ENCODE measurements at places on chromosomes 5 and 9. TPM values are rescaled to one million over a fixed set of nuclear protein-coding genes. Genes with fewer than 3 reads are reported as not detected.

The TEK gene
- total RNA-seq, result 7.9 TPM

- DNase-seq, result no peak
Measured at GRCh38 chr5:64835266-64835665, 66.5 kb downstream of the CWC27 start.

DNA sequence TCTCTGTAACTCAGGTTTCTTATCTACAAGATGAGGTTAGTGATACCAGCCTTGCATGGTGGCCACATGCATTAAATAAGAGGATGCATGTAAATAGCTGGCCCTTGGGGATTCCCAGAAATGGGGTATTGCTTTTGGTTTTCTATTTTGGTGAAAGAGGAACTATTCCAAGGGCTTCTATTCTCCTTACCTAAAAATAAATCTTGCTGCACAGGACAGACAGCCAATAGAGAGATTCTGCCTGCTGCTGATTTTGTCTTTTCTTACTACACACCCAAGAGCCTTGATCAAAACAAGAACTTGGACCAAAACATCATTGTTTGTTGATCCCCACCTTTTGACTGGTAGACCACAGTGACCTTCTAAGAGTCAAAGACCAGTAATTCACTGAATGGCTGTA lies 161.8 kb downstream of the PJA2 start:
- no peak for DNase-seq

DNA sequence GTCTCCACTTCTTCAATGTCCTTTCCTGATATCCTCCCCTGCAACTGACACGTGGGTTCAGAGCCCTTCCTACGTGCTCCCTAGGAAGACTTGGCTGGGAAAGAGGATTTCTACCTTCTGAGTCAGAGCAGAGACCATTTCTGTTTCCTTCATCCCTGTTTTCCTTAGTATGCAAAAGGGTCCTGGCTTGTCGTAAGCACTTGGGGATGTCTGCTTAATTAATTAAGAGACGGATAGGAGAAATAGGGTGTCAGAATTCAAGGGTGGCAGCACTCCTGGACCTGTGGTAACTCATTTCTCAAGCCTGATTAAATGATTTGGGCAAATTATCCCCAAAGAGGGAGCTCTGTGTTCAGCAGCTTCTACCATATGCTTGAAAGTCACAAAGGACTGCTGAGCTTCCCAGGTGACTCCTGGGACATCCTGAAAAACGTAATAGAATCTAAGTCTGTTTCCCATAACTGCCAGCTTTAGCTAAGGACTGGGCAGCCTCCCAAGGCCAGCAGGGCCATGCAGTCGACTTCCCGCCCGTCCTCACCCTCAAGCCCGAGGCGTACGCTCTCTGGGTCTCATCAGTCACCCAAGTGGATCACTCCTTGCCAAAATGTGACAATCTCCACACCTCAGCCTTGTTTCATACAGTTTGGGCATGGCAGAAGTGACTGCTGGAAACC lies 20.5 kb downstream of the ABCA1 start:
- DNase-seq, result no peak

- peak; percentile 13 for DNase-seq
Measured at GRCh38 chr5:100647461-100648230, 112.5 kb downstream of the FAM174A start.
